ENCODE measurements at places on chromosomes 4 and X. TPM values are rescaled to one million over a fixed set of nuclear protein-coding genes. Genes with fewer than 3 reads are reported as not detected.

LIAS gene
- total RNA-seq: 26.7 TPM

- DNase-seq: no peak
Observed at GRCh38 chrX:148555101-148555500, 54.7 kb downstream of the AFF2 start.

- no peak for DNase-seq
Observed at GRCh38 chr4:47736555-47736954, 101.3 kb downstream of the CORIN start.

DNA sequence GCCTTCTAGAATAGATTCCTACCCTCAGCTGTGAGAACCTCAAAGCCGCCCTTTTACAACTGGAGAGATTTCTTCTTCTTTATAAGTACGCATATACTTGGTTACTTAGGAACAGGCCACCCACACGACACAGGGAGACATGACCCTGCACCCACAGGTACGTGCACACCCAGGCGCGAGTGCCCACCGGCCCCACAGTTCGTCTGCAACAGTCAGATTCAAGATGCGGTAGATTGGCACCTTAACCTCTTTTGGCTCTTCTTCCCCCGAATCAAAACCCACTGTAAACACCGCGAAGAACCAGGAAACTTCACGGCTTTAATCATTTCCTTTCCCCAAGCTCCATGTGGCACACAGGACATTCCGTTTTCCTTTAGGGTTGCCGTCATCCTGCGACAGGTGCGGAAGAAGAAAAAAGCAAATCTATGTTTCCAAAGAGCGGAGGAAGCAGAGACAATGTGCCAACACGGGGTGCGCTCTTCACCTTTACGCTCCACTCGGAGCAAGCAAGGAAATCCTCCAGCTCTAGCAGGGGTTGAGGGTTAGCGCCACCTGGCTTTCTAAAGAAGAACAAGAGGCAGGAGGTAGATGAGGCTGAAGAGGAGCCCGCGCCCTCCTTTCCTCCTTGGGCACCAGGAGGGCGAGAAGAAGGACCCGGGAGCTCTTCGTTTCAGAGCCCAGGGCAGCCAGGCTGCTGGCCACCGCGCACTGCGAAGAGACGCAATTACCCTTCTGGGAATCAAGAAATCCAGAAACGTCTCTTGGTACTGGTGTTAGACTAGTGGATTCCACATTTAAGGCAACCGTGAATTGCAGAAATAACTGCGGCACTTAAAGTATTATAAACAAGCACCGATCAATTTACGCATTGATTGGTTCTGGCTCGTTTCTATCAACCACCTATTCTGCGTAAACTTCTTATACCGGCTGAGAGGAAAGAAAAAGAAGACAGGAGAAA, 35.7 kb downstream of the HAND2 start:
- peak; percentile 52 for DNase-seq

- no peak for DNase-seq
Observed at GRCh38 chrX:116281106-116281505, 110.6 kb downstream of the AGTR2 start.

GRCh38 chrX:87064502-87064901, 453.1 kb upstream of the KLHL4 start:
- DNase-seq: no peak

- DNase-seq: no peak
Observed at GRCh38 chr4:2395038-2395437, 23.4 kb downstream of the ZFYVE28 start.

DNA sequence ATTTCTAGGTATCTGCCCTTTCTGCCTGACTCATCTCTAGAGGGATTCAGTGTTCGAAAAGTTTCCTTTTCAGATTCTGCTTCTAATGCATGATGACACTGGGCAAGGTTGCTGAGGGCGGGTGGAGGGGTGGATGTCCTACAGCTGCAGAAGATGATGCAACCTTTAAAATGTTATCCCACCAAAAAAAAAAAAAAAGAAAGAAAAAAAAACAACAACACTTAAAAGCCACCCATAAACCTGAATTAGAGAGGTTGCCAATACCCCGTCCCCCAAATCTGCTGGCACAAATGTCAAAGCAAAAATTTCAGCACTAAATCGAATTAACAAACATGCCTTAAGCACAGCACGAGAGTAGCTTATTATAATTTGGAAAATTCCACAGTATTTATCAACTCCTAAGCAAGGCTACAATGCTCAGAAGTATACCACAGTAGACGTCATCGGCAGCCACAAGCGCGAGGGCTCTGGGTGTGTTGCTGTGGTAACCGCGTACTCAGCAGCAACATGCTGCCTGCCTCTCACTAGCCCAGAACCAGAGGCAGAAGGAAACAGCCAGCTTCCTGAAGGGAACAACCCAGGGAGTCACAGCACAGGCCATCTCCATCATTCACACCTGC, 167.5 kb upstream of the MAP3K15 start:
- peak; percentile 83 for DNase-seq

- DNase-seq: no peak
Observed at GRCh38 chr4:118772081-118772766, 63.7 kb downstream of the SEC24D start.

- no peak for DNase-seq
Observed at GRCh38 chrX:102765217-102765616, 44.7 kb downstream of the GPRASP3 start.
